Stimulated activated memory B cell treated with anti-CD40 and anti-IgM and Interleukin-4, amounts not matched to agents 10 μg/mL and 1 μg/mL and 100 μg/mL, for 72 hours (primary cell): ENCODE measurements at places on chromosomes 12 and 14.

DNA sequence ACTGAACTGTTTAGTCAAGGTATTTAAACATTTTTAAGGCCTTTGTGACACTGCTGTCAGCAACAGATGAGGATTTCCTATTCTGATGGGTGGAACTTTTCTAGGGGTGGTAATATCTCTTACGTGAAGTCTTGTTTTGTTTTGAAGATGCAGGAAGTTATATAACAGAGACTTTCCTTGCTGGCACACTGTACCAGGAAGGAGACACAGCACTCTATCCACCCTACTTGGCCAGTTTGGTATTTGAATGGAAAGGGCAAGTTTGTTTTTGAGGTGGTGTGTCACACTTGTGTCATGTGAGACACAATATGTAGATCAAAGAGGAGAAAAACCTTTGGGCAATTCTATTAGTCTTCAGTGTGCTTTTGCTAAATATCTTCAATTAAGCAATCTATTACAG lies 51.6 kb upstream of the SRP54 start:
- peak; percentile 80 for ATAC-seq

- peak; percentile 95 for ATAC-seq
These were observed at the start of gene TMEM120B for GRCh38 chr12:121712461-121713256. Gene TMEM120B (plus strand): TSS chr12:121712752. CDS start chr12:121712896, 144 bp downstream.

GRCh38 chr12:62679608-62680007 lies 213.0 kb downstream of the MON2 start:
- ATAC-seq = no peak

GRCh38 chr12:119258149-119258548 lies 76.4 kb upstream of the CCDC60 start:
- ATAC-seq = no peak

DNA sequence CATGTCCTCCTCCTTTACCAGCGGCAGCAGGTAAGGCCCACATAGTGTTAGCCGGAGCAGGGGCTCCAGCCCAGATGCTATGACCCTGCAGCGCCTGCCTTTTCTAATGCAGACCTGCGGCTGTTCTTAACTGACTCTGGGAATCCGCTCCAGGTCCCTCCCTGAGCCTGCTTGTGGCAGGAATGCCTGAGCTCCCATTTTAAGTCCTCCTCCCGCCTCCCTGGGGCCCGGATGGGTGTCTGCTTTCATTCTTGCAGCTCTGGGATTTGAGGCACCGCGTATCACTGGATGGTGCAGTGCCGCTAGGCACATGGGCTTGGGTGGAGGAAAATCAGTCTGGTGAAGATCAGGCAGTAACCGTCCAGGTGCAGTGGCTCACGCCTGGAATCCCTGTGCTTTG lies 7.6 kb downstream of the TSPAN9 start:
- no peak for ATAC-seq

DNA sequence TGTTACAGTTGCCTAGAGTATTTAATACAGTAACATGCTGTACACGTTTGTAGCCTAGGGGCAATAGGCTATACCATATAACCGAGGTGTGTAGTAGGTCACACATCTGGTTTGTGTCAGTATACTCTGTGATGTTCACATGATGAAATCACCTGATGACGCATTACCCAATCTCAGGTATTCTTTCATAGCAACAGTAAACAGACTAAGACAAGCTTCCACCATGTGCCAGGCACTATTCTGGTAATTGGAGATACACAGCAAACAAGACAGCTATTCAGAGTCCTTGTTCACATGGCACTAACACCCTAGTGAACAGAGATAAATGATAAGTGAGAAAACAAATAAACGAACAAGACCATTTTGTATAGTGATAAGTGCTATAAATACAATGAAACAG lies 3.8 kb upstream of the PDE3A start:
- ATAC-seq = no peak

DNA sequence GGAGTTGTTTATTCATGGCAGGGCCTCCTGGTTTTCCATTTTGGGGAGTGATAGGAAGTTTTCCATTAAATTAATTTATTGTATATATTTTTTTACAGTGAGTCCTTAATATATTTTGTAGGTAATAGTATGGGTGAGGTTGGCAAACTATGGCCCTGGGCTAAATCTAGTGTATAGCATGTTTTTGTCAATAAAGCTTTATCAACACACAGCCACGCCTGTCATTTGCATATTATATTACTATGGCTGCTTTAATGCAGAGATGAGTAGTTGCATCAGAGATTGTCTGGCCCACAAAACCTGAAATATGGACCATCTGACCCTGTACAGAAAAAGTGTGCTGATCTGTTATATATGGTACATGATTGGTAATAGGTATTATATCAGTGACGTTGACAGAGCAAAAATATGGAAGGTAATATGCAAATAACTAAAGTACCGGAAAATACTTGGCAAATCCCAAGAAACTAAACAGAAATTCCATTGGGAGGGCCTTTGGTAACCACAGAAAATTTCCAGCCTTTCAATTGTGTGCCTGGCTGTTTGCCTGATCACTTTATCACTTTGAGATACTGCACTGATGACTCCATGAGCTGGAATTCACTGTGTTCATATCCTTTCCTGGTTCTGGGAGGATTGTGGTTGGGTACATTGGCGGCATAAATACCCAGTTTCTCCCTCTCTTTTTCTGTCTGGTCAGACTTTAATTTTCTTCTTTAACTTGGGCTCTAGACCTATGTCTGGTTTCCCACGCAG lies 61.7 kb upstream of the RFLNA start:
- ATAC-seq = no peak

- no peak for ATAC-seq
These were observed 6.2 kb downstream of the C1QL4 start for GRCh38 chr12:49330631-49331379.

GRCh38 chr12:53805067-53805466 lies 53.3 kb upstream of the CISTR start:
- ATAC-seq = no peak

- no peak for ATAC-seq
These were observed 38.5 kb downstream of the DRAM1 start for GRCh38 chr12:101915841-101916240.

GRCh38 chr14:73713803-73714655 lies at the start of gene PNMA1:
Gene PNMA1 (minus strand): TSS chr14:73714384. CDS start chr14:73713639, 745 bp downstream.
- peak; percentile 91 for ATAC-seq

DNA sequence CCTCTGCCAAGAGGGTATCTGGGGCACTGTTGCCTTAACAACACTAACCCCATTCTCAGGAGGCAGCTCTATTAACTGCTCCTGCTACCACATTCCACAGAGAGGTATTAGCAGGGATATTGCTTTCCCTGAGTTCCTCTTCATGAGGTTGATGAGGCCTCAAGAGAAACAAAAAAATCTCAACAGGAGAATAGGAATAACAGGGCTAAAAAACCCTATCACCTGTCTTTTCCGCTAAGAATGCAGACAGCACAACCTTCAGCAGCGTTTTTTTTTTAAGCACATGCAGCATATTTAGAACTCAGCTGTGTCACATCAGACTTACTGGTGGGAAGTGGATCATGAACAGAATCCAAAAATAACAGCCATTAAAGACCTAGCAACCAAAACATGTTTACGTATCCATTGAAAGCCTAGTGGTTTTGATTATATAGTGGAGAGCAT lies 29.2 kb downstream of the ATF7 start:
- no peak for ATAC-seq
